Lower leg skin (tissue), 4 donors: ENCODE measurements at places on chromosomes 6 and 20. TPM values are rescaled to one million over a fixed set of nuclear protein-coding genes. Genes with fewer than 3 reads are reported as not detected.

DNA sequence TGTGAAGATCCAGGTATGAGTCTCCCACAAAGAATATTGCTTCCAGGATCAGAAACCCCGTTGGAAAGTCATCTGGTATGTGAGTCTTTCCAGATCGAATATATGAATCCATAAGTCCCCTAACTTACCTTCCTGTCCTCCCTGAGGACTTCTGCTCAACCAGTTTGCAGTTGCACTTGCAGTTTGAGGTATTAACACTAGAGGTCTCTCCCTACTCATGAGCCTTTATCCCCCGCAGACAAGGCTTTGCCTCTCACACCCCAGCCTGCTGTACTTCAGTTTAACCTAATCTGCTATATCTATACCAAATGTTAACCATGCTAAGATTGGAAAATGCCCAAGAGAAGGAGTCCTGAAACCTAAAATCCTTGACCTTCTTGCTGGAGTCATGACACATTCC is 135.3 kb upstream of the DEFB112 start:
- DNase-seq: no peak

The PTK6 gene
- 87.0 TPM for total RNA-seq

The OTOR gene
- not detected for total RNA-seq

DNA sequence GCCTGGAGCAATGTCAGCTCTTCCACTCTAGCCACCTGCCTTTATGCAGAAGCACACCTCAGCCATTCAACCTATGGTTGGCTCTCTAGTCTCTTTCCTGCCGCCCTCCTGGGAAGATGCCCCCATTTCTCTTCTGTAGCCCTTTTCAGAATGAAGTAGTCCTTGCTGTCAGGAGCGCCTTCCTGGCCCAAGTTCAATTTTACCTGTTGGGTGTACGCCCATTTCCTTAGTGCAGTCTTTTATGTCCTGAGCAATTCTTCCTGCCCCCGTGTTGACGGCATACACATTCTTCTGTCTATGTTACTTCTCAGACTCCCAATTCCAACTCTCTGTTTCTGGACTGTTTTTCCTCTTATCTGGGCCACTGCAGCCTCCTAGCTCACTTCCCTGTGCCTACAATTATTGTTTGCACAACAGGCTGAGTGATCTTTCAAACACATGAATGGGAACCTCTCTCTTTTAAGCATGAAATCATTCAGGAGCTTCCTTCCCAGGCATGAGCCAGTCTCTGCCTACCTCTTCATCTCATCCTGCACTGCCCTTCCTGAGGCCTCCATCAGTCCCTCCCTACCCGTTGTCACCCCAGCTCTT is 389.2 kb downstream of the CD83 start:
- DNase-seq: peak; percentile 68

DNA sequence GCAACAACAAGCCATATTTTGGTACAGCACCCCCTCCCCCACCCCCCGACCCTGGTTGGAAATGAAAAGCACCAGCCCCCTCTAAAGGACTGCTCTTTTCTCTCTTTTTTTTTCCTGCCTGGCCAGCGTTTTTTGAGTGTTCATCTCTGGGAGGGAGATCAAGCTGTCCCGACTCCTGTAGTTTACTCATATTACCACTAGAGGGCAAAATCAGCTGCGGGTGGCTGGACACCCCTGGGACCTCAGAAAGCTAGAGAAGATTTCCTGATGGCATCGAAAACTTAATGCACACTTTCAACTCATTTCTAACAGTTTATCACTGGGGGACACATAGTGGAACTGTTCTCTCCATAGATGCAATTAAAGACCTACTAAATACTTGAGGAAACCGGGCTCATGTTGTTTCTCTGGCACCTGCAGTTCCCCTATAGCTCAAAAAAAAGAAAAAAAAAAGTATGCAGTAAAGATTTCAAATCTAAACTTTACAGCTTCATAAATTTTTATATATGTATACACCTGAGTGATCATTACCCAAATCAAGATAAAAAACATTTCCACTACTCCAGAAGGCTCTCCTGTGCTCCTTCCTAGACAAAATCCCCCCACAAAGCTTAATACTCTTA is 24.4 kb downstream of the CNBD2 start:
- peak; percentile 32 for DNase-seq

The RNF146 gene
- 34.4 TPM for total RNA-seq

DNA sequence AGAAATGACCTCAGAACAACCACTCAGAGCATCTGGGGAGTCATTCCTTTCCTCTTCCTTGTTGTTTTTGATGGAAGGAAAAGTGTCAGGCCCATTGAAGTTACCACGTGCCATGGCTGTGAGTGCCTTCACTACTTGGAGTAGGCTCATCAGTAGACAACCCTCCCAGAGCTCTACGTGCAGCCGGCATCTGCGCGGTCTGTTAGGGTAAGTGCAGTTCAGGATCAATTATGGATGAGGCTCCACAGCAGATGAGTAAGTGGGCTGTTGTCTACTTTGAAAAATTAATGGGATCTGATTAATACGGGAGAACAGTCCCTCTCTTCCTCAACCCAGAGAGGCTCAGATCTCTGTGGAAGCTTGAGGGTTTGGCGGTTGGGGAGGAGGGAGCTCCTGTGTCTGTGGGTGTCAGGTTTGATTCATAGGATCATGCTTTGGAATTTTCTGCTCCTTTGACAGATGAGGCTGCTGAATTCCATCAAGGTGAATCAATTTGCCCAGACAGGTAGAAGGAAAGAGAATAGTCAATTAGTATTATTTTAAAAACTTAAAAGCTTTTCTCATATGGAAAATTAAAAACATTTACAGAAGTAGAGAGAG is 93.8 kb upstream of the TOX2 start:
- DNase-seq: no peak

DNA sequence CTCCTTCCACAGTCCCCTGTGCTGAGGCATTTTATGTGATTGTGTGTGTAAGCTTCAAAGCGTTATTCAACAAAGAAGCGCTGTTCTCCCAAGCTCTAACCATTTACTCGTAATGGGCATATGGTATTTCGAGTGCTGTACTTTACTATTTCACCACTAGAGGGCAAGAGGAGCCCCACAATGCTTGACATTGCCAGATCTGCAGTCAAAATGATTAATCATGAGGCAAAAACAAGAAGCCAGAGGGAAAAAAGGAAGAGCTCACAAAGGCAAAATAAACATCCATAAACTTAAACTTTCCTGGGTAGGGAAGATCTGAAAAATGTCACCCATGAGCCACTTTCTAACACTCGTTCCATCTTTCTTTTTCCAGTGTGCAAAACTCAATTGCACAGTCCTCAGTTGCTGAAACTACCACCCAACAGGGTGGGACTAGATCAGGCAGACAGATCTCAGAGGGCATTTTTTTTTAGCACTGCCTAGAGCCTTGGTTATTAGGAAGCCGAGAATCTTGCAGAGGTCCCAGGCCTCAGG is 215.0 kb upstream of the PLCB4 start:
- peak; percentile 39 for DNase-seq

The NFKBIL1 gene
- 25.2 TPM for total RNA-seq
